ENCODE measurements at places on chromosomes 6 and 20.

- no peak for DNase-seq
These were observed 92.4 kb downstream of the TMEM242 start for GRCh38 chr6:157230910-157231309.

- no peak for DNase-seq
These were observed 9.1 kb downstream of the SMPDL3A start for GRCh38 chr6:122798099-122798641.

- no peak for DNase-seq
These were observed 54.6 kb downstream of the QRSL1 start for GRCh38 chr6:106684011-106684410.

DNA sequence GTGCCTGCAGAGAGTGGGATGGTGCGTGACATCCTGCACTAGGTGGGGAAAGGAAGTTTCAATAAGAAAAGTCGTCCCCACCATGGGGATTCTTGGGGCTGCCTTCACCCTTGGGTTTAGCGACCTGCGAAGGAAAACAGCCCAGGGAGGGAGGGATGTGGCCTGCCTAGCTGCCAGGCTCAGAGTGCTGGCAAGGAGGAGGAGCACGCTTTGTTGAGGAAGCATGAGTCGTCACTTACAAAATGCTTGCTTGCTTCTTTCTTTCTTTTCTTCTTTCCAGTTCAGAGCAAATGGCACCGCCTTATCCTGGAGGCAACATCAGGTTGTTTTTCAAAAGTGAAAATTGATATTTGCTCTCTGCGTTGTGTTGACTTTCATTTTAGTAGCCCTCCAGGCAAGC lies 123.2 kb downstream of the TFAP2C start:
- no peak for DNase-seq

- DNase-seq, result no peak
These were observed 24.6 kb upstream of the TAAR1 start for GRCh38 chr6:132683543-132683942.

DNA sequence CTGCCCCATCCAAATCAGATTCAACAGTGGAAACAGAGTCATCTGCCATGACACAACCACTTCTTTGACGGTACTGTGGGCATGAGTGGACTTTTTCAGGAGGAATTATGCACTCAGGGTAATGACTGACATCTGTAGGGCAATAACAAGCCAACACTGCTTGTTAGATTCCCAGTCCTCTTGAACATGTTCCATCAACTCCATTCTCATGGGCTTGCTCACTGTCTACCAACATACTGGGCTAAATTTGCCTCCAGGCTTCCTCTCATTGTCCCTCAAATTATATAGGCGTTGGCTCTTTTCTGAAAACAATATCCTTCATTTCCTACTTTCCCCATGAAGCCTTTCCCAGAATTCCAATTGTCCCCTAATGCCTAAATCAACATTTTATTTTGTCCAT lies 43.1 kb downstream of the ANKEF1 start:
- DNase-seq, result no peak

DNA sequence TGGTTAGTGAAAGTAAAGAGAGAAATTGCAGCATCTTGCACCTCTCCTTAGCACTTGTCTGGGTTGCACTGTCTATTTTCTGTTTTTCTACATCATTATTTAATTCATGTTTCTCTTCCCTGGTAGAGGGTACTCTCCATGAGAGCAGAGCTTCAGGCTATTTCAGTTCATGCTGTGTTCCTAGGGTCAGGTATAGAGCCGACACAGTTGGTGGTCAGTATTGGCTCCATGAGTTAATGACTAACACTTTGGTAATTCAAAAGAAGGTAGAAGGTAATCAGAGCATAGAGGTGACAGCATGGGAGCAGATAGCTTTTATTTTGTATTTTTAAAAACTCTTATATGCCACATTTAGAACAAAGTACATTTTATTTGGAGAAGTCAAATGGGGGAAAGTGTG lies 42.7 kb downstream of the RIMS1 start:
- DNase-seq, result no peak

DNA sequence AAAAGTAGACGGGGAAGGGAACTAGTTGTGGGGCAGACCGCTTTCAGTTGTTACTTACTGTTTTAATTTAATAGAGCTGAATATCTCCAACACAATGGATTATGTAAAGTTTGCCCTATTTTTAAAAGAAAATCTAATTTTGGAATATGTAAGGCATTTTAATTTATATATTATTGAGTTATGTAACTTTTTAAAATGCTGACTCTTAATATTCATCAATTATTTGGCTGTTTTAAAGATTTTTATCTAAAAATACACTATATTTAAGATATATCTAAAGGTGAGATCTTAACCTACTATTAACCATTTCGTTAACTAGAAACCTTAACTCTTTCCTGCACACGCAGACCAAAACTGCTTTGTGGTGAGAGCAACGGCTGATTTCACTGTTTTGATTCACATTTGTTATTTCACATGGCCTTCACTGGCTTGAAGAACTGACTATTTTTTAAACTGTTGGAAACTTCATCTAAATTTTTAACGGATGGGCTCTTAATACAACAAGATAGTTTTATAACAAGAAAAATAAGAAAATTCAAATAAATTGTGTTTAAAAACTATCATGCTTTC lies 87.9 kb downstream of the HUS1B start:
- DNase-seq, result no peak

- DNase-seq, result no peak
These were observed 947.3 kb downstream of the KIF16B start for GRCh38 chr20:15625981-15626380.

DNA sequence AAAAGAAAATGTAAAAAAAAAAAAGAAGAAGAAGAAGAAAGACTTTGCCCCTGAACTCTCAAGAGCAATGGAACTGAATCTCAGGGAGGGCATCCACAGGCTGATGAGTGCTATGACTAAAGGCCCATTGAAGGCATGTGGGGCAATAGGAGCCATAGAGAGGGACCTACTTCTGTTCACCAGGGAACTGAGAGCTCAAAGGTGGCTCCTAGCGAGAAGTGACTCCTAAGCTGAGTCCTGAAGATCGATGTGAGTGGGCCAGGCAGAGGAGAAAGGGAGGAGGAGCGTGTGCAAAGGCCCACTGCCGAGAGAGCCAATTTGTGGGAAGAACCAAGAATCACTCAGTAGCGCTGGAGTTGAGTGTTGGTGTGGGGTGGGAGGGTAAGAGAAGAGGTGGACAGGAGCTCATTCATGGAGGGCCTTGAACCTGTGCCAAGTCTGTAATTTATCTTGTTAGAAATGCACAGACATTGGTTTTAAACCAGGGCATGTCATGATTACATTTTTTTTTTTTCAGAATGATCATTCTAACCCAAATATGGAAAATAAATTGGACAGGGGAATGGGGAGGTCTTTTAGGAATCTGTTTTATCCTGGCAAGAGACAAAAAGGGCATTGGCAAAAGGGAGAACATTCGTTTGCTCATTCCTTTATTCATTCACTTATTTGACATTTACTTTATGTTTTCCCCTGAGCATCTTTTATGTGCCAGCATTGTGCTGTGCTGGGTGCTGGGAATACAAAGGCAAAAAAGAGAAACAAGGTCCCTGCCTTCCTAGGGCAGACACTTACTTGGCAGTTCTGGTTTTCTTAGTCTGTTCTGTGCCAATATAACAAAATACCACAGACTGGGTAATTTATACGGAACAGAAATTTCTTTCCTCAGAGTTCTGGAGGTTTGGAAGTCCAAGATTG lies 67.4 kb upstream of the DSP start:
- no peak for DNase-seq

GRCh38 chr20:14334306-14334930 lies 3.0 kb downstream of the FLRT3 start:
- no peak for DNase-seq

DNA sequence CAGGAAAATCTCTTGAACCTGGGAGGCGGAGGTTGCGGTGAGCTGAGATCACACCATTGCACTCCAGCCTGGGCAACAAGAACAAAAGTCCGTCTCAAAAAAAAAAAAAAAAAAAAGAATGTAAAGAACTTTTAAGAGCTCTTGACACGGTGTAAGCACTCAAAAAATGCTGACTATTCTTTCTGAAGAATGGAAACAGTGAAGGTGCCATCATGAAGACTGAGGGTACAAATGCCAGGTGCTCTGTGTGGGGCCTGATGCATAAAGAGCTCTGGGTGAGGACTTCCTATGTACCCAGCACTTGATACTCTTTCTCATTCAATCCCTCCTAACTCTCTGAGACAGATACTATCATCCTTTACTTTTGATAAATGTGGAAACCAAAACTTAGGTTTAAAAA lies 45.0 kb upstream of the ENPP5 start:
- DNase-seq, result no peak

DNA sequence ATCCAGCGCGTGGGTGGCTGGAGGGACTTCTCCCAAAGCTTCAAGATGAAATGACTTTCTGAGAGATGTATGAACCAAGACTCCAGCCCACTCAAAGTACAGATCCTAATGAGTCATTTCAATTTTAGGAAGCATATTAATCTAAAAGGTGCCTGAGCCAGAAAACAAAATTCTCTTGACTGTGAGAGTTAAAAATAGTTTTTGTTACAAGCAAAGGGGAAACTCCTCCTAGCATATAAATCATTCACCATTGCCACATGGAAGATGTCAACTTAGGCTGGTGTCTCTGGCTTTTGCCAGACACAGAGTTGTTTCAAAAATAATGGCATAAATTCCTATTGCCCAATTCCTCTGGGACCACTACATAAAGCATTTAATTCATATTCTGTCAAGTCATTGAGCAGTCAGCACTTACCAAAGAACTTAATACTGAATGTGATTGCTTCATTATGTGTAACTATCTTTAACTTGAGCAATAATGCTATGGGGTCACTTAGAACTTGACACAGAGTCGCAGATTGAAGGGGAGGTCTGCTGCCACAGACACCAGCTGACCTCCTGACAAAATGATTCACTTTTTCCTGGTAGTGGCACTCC lies 280.6 kb downstream of the SLC35F1 start:
- DNase-seq, result peak; percentile 15

DNA sequence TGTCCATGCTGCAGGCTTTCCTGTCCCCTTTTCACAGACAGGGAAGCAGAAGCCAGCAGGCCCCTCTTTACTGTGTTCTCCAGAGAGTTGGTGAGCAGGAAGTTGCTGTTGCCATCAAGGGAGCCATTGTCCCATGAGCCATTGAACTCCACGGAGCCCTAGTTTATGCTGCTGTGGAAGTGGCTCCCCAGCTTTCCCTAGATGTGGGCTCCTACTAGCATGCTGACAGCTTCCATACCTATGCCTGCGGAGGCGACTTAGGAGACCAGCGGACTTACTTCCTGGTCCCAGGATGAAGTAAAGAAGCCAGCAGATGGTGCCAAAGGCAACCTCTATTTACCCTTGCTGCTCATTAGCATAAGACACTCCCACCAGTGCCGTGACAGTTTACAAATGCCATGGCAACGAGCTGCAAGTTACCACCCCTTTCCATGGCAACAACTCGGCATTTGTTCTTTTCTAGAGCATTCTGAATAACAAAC lies 30.8 kb upstream of the FKBP1A start:
- no peak for DNase-seq

GRCh38 chr20:23126281-23127061 lies 40.3 kb upstream of the CD93 start:
- no peak for DNase-seq

DNA sequence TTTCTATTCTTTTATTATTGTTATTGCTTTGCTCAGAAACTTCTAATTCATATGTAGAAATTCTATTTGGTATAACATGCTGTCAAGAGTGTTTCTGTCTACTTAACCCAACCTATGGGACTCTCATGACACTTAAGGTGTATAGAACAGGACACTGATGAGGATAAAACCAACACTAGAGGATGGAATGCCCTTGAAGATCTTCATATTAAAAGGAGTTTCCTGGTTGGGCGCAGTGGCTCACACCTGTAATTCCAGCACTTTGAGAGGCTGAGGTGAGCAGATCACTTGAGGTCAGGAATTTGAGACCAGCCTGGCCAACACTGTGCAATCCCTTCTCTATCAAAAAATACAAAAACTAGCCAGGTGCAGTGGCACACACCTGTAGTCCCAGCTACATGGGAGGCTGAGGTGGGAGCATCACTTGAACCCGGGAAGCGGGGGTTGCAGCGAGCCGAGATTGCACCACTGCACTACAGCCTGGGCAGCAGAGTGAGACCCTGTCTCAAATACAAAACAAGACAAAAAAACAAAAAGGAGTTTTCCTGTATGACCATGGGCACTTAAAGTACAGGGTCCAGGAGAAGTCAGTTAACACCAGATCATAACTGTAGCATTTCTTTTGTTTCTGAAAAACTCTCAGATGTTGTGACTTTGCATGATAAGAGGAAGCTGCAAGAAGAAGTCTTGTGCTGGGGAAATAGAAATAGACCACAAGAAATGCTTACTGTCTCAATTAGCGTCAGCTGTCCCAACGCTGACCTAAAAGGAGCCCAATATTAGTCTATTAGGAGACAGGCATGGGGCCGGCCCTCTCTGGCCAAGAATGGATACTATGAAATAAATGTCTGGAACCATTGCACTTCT lies 38.9 kb upstream of the CD2AP start:
- no peak for DNase-seq

- no peak for DNase-seq
These were observed 170.9 kb downstream of the SCP2D1 start for GRCh38 chr20:18984238-18985200.

Measured in stimulated activated CD4-positive, alpha-beta T cell treated with anti-CD3 and anti-CD28 coated beads, Interleukin-4, amount 100 ng/mL, for 1 hour (primary cell).